ENCODE measurements at places on chromosomes 3 and 15. TPM values are rescaled to one million over a fixed set of nuclear protein-coding genes. Genes with fewer than 3 reads are reported as not detected.

GOLGA8J gene
- not detected for total RNA-seq

MASP1 gene
- total RNA-seq, result not detected

DNA sequence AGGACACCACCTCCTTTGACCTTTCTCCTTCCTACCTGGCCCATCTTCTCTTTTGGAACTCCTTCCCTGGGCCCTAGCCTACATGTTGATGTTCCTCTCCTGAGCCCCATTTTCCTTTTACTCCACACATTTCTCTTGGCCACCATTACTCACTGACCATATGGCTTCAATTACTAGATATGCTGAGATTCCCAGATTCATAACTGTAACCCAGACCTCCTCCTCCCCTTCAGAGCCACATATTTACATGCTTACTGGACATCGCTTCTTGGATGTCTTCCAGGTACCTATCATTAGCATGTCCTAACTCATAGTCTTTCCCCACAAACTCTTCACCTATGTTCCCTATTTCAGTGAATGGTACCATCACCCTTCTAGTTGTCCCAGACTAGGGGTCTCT is 24.4 kb upstream of the TRIM59 start:
- DNase-seq, result no peak

- DNase-seq, result no peak
Measured at GRCh38 chr3:23948761-23949160, 3.7 kb downstream of the NR1D2 start.

GRCh38 chr3:15645740-15646501 is 44.4 kb downstream of the BTD start:
- no peak for DNase-seq

DNA sequence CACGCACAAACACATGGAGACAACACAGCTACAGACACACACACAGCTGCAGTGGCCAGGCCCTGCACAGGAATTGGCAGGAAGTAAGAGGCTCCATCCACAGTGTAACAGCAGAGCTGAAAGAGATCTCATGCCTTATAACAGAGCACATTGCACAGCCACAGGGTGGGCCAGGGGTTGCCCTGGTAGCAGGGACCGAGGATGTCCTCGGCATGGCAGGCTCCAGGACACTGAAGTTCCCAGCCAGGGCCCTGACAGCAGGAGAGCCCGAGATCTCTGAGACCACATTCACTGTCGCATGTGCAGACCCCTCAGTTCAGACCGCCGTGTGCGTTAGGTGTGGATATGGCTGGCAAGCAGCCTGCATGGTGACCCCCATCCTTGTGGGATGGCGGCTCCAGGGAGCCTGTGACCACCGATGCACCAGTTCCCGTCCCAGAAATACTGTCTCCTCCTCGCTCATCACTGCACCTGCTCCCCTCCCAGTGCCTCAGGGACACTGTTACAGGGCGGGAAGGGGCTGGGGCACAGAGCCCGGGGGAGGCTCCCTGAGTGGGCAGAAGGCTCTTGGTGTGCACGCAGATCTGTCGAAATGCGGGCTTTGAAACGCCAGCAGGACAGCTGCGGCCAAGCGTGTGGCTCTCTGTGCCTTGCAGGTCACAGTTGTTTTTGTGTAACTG is 1.5 kb upstream of the OCA2 start:
- DNase-seq, result no peak

- DNase-seq, result no peak
Measured at GRCh38 chr3:143041903-143042302, 40.5 kb downstream of the U2SURP start.

DNA sequence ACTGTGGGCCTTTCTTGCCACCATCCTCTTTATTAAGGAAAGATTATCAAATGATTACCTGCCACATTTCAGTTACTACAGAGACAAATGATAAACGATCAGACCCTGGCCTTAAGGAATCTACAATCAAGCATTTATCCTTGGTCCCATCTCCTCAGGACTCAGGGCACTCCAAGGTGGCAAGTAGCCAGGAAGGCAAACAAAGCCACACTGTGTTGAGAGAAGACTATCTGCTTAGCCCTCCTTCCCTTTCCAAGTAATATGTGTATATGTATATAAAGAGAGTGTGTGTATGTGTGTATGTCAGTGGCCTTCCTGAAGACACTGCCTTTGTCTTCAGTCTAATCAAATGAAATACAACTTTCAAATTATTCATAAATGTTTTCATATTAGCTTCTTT is 490.1 kb upstream of the ATP11B start:
- no peak for DNase-seq

DNA sequence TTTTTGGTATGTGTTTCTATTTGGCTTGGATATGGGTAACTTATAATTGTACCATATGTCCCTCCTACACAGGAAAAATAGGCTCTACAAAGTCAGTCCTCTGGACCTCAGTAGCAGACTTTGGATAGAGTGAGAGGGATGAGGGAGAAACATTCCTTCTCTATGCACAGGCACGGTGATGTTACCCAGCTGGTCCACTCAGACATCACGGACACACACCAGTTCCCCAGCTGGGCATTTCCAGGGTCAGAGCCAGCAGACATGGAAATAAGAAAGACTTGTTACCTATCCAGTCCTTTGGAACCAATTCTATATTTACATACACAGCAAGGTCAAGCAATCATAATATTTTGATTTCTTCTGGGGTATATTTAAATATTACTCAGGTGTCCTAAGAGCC is 433.1 kb upstream of the KCNMB2 start:
- DNase-seq, result no peak

DNA sequence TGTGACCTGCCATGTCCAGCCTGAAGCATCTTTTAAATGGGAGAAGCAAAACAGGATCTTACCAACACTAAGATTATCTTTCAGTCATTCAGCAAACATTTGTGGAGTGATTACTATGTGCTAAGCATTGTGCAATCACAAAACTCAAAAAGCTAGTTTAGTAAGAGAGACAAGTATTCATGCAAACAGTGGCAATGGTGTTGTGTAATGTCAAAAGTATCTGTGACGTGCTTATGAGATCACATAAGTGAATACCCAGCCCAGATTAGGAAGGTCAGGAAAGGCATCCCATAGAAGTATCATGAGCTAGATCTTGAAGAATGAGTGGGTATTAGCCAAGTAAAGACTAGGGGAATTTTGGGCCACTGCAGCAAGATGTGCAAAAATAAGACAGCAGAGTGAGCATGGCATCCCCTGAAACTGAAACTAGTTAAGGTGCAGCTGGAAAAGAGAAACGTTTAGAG is 32.1 kb downstream of the SEC62 start:
- DNase-seq, result peak; percentile 24
